Iris pigment epithelial cell (primary cell): ENCODE measurements at places on chromosomes 12 and 14.

GRCh38 chr12:130489293-130489692 is 151.6 kb downstream of the PIWIL1 start:
- DNase-seq, result no peak

DNA sequence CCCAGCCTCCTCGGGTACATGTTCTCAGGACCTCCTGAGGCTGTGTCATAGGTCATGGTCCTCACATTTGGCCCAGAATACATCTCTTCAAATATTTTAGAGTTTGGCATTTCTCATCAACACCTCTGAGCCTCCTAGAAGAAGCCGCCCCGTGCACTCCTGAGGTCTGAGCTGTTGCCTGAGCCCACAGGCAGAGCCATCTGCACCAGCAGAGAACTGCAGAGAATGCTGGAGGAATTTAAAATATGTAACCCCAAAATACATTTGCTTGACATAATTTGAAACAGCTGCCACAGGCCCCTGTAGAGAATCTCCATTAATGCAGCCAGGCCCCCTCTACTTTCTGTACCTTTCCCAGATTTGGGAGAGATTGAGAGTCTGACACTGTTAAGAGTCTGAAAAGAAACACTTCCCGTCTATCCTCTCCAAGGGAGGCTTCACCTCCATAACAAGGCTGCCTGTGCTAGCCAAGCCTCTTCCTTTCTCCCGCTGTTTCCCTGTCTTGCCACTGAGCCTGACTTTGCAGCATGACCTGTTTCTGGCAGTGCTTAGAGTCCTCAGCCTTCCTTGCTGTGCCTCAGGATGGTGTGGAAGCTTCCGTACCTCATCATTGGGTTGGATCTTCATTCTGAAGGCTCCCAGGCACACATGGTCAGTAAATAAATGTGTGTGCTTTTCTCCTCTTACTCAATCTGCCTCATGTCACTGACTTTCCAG is 95.4 kb upstream of the SFSWAP start:
- no peak for DNase-seq

DNA sequence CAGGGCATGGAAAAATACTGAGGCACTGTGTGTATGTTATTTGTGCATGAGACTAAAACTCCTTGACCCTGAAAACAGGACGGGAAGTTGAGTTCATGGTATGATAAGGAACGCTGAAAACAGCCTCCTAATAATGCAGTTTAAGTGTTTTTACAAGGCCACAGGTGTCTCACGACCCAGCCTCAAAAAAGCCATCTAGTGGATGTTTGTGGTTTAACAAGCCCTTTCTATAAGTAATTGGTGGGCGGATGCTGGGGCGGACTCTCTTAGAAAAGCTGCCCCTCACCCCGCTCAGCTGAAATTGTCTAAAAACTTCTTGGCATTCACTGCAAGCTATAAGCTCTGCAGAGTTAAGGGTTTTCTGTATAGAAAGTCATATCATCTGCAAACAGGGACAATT is 184.5 kb downstream of the NUBPL start:
- DNase-seq, result no peak

DNA sequence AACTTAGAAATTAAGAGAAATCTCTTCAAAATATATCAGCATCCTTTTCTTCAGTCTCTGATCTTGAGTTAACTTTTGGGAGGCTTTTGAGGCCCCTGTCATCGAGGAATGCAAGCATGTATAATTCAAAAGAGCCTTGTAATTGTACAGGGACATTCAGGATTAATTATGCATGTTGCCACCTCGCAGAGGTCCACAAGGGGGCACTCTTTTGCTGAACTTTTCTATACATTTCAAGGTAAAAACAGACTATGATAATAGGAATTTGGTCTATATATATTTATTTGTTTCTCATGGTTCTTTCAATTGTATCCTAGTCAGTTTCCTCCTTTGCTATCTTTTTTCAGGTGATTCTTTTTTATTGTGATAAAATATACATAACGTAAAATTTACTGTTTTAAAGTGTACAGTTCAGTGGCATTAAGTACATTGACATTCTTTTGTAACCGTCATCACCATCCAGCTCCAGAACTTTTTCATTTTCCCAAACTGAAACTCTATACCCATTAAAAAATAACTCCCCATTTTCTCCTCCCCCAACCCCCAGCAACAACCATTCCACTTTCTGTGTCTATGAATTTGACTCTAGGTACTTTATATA is 47.0 kb upstream of the SLC2A13 start:
- peak; percentile 44 for DNase-seq

DNA sequence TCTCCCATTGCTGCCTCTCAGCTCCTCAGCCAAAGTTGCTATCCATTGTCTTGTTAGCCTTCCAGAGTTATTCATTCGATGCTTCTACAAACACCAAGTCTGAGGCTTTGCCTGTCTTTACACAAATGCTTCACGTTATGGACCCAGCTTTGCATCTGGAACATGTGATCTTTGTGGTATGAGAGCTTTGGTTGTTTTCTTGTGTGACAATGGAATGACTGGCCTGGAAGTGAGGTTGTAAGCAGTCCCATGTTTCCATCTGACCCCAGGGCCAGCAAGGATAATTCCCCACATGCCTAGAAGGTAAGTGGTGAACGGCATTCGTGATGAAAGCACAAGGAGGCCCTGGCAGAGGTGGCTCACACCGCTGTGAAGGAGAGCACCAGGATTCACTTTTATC is 866.7 kb upstream of the TMEM132C start:
- DNase-seq, result peak; percentile 6

GRCh38 chr12:56880125-56880992 is 53.8 kb downstream of the SDR9C7 start:
- no peak for DNase-seq

DNA sequence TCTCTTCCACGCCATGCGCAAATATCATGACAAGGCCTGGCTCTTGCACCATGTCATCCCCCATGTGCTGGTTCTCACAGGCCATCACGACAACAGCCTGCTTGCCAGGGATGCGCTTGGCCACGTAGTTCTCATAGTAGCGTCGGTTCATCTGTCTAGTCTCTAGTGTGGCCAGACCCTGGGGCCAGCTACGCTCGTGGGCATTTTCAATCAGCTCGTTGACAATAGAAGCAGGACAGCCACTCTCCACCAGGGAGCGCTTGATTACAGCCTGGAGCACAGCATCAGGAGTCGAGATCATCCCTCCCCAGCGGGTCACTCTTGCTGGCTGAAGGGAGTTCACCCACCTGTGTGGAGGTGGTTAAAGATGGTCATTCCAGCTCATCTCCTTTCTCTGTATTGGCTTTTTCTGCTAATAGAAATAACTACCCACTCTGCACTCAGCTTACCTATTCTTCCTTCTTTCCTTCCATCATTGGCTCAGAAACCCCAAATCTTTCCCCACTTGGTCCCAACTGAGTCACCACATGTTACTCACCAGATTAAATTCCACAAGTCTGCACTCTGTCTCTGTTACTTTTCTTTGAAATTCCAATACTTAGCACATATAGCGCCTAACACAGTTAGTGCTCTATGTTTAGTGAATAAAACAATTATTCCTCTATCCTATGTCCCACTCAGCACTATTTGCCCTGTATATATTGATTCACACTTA is 15.1 kb downstream of the RNF41 start:
- DNase-seq, result peak; percentile 60

- DNase-seq, result no peak
These were observed 166.3 kb downstream of the KIF26A start for GRCh38 chr14:104304451-104305351.

- DNase-seq, result no peak
These were observed 42.2 kb downstream of the PLEKHA5 start for GRCh38 chr12:19171731-19172130.

DNA sequence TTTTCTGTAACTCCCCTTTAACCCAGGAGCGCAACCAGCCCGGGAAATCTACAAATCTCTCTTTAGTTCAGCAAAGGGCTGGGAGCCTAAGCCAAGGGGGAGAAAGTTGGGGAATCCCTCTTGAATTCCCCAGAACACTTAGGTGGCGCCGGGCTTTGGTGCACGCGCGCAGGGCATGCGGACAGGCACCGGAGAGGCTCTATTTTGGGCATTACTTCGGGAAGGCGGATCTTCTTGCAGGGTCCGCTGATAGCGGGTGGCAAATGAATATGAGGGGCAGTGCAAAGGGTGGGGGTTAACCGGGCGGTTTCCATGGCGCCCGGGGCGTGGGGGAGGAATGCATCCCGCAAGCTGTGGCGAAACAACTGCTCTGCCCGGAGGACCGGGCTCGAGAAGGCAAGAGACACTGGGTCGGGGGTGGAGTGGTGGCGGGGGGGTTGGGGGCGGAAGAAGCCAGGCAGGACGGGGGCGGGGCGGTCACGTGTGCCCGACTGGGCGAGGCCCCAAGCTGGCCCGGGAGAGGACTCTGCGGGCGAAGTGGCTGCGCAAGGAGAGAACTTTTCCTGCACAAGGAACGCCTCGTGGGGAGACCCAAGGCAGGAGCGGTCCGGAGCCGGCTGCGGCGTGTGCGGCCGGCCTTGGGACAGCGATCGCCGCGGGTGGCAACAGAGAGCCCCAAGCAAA is at the start of gene FLVCR2:
TSS of gene FLVCR2 (plus strand) at position 519 of the 684 bp plus-strand sequence. CDS start 353 bp downstream, outside the sequence.
- DNase-seq, result peak; percentile 76

DNA sequence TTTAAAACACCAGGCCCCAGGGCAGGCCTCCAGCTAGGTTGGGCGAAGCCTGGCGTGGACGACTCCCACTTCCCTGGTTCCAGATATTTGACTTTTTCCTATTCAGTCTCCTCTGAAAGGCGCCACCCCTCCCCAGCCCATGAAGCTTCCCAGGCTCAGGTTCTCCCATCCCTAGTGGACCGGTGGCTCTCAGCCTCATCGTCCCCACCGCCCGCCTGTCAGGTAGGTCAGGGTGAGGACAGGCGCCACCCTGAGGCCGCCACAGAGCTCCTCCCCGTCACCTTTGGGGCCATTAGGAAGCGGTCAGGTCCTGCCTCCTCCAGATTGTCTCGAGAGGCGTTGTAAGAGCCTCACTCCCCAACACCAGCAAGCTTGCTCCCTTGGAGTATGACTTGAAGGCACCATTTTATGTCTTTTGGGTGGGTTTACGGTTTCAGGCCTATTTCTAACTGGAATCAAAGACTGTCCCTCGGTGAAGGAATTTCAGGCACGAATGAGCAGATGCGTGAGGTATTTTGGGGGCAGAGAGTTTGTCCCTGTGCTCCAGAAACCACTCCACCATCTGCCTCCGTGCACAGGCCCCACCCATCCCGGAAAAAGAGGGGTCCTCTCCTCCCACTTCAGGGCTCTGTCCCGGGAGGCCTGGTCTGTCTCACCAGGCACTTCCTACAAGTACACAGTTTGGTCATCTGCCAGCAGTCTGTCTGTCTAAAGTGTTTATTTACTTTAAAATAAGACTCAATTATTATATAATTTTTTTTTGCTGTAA is 55.6 kb downstream of the TSPAN9 start:
- peak; percentile 61 for DNase-seq

- peak; percentile 15 for DNase-seq
These were observed 20.6 kb upstream of the PCNX1 start for GRCh38 chr14:70886421-70887206.

DNA sequence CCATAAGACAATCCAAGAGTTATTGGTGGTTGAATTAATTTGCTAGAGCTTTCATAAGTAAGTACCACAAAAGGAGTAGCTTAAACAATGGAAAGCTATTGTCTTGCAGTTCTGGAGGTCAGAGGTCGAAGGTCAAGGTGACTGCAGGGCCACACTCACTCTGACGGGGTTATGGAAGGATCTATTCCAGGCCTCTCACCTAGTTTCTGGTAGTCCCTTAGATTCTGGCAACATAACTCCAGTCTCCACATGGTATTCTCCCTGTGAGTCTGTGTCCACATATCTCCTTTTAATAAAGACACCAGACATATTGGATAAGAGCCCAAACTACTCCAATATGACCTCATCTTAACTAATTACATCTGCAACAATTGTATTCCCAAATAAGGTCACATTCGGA is 273.4 kb downstream of the FOXN3 start:
- DNase-seq, result no peak

DNA sequence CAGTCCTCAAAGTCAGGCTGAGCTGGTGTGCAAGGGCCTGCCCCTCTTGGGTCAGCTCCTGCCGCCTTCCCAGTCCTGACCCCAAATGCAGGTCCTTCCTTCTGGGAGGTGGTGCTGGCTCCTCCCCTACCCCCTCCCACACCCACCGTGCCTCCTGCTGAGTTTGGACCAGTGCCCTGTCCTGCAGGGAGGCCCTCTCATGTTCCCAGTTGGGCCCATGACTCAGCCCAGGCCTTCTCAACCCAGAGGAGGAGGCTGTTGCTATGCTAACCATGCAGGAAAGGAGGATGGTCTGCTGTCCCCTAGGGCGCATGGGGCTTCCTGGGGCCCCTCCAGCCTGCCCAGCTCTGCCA is 4.4 kb downstream of the ZBTB42 start:
- peak; percentile 86 for DNase-seq

- DNase-seq, result peak; percentile 51
These were observed 13.1 kb downstream of the CCDC85C start for GRCh38 chr14:99590746-99591555.

DNA sequence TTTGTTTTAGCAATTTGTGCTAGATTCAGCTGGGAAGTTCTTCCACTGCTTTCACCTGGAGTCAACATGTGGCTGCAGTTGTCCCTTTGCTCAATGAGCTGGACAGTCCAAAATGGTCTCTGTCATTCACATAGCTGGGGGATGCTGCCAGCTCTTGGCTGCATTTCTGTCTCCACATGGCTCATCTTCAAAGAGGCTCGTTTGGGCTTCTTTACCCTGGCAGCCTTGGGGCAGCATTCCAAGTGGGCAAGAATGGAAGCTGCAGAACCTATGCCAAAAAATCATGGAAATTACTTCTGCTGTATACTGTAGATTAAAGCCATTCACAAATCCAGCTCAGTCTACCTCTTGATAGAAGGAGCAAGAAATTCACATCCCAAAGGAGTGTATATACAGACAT is 199.1 kb downstream of the SLC5A8 start:
- no peak for DNase-seq

GRCh38 chr12:92529944-92530343 is 172.8 kb upstream of the PLEKHG7 start:
- DNase-seq, result no peak

DNA sequence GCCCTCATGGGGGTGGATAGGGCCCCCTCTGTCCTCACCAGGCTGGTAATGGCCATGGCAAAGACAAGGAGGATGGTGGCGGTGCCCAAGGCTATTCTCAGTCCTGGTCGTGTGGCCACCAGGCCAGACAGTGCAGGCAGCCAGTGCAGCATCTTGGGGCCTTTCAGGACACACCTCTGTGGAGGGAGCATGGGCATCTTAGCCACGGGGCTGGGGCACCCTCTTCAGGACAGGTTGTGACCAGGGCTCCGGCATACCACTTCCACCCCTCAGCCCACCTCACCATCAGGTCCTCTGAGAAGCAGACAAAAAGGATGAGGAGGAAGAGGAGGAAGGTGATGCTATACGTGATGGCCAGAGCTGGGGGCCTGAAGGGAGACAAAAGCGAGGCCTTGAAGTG is 10.8 kb downstream of the ADCY4 start:
- DNase-seq, result no peak

GRCh38 chr12:2992724-2993123 is 33.5 kb downstream of the TEAD4 start:
- DNase-seq, result no peak

DNA sequence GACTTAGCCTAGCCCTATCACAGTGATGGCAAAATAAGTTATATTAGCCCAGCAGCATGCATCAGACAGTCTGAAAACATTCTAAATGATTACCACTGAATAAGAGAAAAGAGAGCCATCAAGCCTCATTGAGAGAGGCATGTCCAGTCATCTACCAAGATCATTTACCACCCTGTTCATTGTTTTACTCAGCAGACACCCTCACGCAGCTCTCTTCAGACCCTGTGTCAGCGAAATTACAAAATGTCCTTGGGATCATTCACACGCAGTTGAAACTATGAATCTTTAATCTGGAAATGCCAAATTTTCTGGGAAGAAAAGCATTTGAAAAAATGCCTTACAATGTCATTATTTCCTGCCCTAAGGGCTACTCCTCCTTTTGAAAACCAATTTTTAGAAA is 89.5 kb downstream of the PTPRO start:
- no peak for DNase-seq

- DNase-seq, result no peak
These were observed at the start of gene CLECL1 for GRCh38 chr12:9732921-9733461. Gene CLECL1, minus strand, starts transcription at chr12:9733097.
